Activated T-cell treated with anti-CD3 and anti-CD28 coated beads, Interleukin-2, amount 50 U/mL, for 48 hours (primary cell): ENCODE measurements at places on chromosomes 1 and 21.

- no peak for DNase-seq
Observed at GRCh38 chr1:27379564-27380122, 3.5 kb downstream of the CD164L2 start.

GRCh38 chr21:31446226-31446855 is 102.3 kb upstream of the TIAM1 start:
- DNase-seq: peak; percentile 38

GRCh38 chr1:200306944-200307754 is 102.7 kb downstream of the ZNF281 start:
- no peak for DNase-seq

- DNase-seq: no peak
Observed at GRCh38 chr21:33968995-33969348, 53.4 kb upstream of the ATP5PO start.

GRCh38 chr1:6037338-6037762 is 8.3 kb upstream of the KCNAB2 start:
- DNase-seq: no peak

GRCh38 chr1:159965263-159965662 is 11.2 kb upstream of the SLAMF9 start:
- no peak for DNase-seq

DNA sequence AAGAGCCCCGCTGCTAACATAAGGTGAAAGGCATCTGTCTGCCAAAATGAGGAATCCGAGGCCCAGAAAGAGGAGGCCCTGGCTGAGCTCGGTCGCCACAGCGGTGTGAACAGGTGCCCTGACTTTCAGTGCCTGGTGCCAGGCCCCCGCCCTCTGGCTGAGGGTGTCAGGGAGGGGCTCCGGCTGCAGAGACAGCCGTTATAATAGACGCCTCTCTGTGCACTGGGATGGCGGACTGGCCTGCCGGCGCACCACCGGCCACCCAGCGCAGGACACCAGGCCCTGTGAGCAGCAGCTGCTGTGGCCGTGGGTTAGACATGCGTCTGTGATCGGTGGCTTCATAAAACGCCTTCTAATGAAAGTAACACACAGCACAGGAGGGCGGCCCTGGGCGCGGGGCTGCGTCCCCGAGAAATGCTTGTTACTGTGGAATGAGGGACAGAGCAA is 51.4 kb upstream of the ACTRT2 start:
- DNase-seq: no peak

- no peak for DNase-seq
Observed at GRCh38 chr1:235783148-235783776, 83.4 kb downstream of the LYST start.

GRCh38 chr1:3049164-3049563 is 19.8 kb upstream of the PRDM16 start:
- DNase-seq: no peak

DNA sequence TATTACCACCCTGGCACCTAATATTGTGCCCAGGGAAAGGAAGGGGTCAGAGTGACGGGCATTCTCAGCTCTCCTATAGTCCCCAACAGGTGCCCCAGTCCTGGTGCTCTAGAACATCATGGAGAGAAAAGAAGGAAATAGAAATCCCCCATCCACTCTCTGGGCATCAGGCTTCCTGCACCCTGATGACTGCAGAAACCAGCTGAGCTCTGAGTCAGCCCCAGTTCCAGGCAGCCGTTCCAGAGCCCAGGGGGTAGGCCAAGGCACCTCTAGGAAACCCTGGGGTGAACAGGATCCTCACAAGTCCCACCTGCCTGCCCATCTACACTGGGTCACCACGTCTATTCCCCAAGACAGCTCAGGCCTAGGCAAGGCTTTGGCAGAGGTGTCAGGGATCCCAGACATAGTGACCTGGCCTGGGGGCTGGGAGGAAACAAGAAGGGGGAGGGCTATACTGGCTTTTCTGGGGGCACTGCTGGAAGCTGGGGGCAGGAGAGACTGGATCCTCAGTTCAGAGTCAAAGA is 709 bp downstream of the NECTIN4 start:
- no peak for DNase-seq

GRCh38 chr21:33058527-33058926 is 11.4 kb upstream of the OLIG1 start:
- no peak for DNase-seq
